ENCODE measurements at places on chromosomes 1 and 21. TPM values are rescaled to one million over a fixed set of nuclear protein-coding genes. Genes with fewer than 3 reads are reported as not detected.

The KCNK1 gene
- total RNA-seq, result 17.2 TPM

The LCE2A gene
- not detected for total RNA-seq

The MTHFR gene
- total RNA-seq, result 89.5 TPM

The NUDT4B gene
- 9.1 TPM for total RNA-seq

- DNase-seq, result no peak
Measured at GRCh38 chr1:208787219-208787618, 543.0 kb upstream of the PLXNA2 start.

GRCh38 chr1:75785320-75785982 is 605 bp upstream of the RABGGTB start:
- DNase-seq, result no peak

DNA sequence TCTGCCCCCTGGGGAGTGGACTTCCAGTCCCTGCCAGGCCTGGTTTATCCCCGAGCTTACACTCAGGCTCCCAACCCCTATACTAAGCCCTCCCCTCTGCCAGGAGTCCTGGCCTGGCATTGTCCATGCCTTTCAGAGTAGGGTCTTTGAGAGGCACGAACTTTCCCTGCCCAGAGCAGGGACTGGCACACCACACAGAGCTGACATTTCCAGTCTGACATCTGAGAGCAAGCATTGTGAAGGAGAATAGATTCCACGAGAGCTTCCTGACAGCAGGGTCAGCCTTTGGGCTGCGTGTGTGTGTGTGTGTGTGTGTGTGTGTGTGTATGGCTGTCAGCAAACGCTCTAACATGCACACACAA is 59.5 kb upstream of the LAPTM5 start:
- DNase-seq, result no peak

GRCh38 chr1:228487336-228488124 is at the start of gene RNF187:
Gene RNF187, plus strand, starts transcription at chr1:228487382.
- DNase-seq, result peak; percentile 83

DNA sequence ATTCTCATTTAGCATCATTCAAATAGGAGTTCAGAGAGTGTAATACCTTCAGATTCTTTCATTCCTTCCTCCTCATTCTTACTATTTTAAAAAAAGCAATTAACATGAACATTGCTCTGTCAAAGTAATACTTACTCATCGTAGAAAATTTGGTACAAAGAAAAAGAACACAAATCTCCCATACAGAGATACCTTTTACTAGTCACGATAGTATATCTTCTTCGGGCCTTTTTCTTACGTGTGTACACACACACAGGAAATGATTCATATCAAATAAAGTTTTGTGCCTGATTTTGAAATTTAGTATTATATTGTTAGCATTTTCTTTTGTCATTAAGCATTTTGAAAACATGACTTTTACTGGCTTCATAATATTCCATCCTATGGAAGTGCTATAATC is 52.9 kb downstream of the NCF2 start:
- no peak for DNase-seq

GRCh38 chr1:65138524-65138923 is 9.5 kb upstream of the AK4 start:
- no peak for DNase-seq

GRCh38 chr1:45862008-45862407 is 58.6 kb downstream of the MAST2 start:
- no peak for DNase-seq

Measured in Peyer's patch (tissue), 4 donors.